SK-N-MC (cell line): ENCODE measurements at places on chromosomes 16 and 17.

DNA sequence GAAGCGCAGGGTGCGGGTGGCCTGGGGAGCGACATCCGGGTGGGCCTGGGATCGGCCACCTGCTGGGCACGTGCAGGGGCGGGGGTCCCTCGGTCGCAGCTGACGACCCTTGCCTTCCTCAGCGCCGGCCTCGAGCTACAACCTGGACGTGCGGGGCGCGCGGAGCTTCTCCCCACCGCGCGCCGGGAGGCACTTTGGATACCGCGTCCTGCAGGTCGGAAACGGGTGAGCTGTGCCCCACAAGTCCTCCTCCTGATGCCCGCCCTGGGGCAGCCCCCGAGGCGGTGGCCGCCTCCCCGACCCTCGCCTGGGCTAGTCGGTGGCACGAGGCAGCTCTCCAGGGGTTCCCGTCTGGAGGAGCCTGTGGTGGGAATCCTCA lies 1.5 kb downstream of the ITGAL start:
- no peak for DNase-seq

DNA sequence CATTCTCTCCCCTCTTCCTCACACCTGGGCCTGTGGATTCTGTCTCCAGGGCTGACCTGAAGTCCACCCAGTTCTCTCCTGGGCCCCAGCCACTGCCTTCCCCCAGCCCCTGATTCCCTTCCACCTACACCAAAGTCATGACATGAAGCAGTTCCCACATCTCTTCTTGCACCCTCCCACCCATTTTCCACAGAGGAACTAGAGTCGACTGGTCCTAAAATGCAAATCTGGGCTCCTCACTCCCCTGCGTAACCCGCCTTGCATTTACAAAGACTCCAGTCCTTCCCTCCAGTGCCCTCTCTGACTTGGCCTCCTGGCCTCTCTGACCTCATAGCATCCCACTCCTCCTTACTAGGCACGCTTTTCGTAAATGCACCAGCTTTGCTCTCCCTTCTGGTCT lies 14.8 kb downstream of the COX6A2 start:
- DNase-seq, result no peak

DNA sequence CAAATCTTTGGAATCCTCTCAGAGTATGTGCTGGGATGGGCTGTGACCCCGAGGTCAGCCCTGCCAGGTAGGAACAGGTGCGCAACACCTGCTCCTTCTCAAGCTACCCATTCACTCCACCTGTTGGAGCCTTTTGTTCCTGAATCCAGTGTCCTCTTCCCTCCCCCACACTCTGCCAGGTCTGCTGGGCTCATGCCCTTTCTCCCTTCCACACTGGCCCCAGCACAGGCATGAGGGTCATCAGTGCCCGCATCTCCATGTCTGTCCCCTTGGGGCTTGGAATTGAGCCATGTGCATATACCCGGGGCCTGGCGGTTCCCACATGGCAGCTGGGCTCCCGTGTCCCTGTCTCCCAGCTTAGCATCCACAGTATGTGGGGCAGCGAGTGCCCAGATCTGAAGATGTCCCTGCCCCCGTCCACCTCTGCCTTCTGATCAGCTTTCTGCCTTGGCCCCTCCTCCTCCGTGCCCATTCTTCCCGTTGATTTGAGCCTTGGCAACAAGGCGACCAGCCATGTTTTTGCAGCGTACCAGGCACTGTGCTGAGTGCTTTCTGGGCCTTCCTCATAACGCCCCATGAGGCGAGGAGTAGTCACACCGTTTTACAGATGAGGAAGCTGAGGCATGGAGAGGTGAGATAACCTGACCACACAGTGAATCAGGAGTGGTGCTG lies 102.2 kb downstream of the RAP1GAP2 start:
- DNase-seq, result no peak

GRCh38 chr16:1167276-1168107 lies 14.6 kb downstream of the CACNA1H start:
- DNase-seq, result peak; percentile 51

DNA sequence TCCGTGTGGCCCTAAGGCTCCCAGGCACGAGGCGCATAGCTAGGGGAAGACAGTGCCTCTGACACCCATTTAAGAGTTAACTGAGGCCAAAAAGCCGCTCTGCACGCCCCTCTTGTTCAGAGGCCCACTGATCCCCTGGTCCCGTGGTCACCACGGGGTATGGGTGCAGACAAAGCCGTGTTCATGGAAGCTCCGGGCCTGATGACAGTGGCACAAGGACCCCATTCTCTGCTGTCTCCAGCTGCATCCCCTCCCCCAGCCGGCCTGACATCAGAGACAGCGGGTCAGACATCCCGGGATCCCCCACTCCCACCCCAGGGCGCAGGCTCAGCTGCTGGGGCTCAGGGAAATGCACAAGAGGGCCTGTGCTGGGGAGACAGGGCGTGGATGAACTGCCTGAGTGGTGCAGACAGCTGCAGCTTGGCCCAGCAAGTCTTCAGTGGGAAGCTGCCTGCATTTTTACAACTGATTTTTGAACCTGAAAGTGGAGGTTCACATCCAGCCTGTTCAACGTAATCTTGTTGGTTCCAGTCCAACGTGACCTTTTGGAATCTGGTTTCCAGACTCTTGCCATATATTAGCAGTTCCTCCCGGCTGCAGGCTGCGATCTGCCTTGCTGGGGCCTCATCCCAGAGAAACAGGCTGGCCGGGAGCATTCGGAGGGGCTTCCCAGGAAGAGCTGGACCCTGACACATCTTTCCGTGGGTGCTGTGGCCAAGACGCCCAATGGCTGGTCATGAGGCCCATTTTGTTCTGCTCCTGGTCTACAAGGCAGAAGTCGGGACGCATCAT lies 9.7 kb upstream of the BAHCC1 start:
- DNase-seq, result no peak

- no peak for DNase-seq
Measured at GRCh38 chr16:963913-964312, 6.9 kb downstream of the LMF1 start.

DNA sequence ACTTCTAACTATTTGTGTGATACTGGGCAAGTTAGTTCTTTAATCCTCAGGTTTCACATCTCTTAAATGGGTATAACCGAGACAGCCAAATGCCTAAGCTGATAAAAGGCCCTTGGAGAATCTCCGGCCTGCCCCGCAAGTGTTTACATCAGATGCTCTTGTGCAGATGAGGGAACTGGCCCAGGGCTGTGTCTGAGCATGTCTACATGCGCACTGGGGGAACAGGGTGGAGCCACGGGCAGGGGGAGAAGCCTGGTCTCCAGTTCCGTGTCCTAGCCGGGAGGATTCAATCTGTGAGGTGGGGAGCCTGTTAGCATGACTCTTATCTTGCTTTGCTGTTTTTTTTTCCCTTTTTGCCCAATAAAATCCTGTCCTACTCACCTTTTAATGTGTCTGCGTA lies 222.9 kb downstream of the CDH8 start:
- DNase-seq, result no peak

DNA sequence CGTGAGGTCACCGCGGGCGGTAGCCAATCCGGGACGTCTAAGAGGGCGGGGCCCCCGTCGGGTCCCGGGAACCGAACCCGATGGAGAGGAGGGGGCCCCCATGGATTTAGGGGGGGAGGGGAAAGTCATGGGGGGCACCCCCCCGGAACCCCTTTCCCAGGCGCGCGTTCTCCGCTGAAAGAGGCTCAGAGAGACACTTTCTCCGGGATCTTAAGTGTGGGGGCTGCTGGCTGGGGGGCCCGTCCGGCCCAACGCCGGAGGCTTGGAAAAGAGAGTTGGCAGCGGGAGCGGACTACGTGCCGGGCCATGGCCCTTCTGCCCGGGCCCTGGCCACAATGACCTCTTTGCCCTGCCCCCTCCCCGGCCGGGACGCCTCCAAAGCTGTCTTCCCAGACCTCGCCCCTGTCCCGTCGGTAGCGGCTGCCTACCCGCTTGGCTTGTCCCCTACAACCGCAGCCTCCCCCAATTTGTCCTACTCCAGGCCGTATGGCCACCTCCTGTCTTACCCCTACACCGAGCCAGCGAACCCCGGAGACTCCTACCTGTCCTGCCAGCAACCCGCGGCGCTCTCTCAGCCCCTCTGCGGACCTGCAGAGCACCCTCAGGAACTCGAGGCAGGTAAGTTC lies at the start of gene DLX4:
Gene DLX4 (plus strand): TSS at position 57 of the 626 bp plus-strand sequence. CDS start 279 bp downstream, at position 336.
- no peak for DNase-seq

DNA sequence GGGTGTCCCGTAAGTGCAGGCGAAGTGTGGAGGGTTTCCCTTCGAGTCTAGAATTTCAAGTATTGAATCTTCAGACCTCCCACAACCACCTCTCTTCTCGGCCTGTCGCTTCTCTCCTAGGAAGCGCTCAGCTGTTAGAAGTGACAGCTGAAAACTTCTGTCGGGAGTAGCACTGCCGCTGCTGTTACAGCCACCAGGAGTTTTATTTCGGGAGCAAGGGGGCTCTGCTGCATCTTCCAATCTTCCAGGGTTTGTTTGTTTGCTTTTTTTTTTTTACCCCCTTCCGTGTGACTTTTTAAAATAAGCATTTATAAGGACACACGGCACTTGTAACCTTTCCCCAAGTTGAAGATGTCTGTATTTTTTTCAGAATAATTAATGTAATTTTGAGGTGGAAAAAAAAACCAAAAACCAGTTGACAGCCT lies 767 bp downstream of the RPS6KB1 start:
- DNase-seq, result no peak

DNA sequence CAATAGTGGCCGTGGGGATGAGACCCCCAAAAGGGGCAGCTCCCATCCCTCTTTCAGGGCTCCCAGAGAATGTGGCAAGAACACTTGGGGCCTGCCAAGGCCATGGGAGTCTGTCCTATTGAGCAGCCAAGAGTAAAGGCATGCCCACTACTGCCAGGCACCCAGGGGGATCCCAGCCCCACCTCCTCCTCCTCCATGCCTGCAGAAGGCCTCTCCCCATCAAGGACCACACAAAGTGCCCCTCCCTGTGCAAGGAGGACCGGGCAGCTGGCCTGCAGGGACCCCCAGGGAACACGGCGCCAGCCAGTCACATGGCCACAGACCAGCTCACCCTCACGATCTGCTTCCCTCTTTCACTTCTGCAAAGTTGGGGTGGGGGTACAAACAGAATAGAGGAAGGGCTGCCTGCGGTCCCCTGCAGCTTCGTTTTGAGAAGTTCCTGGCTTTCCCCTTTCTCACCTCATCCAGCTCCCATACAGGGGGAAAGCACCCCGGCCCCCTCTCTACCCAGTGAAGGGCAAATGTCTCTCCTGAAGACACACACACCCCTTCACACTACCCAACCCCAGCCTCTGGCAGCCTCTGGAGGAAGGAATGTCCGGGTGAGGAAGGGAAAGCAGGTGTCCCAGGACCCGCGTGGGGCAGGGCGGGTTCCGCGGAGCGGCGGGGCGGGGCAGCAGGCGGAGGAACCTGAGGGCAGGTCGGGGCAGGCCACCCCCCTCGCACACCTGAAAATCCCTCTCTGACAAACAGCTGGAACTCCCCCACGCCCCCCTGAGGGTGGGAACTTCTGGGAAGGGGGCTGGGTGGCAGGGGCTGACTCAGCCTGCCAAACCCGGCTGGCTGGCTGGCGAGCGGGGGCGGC lies 2.0 kb downstream of the PPP1R9B start:
- DNase-seq, result no peak

DNA sequence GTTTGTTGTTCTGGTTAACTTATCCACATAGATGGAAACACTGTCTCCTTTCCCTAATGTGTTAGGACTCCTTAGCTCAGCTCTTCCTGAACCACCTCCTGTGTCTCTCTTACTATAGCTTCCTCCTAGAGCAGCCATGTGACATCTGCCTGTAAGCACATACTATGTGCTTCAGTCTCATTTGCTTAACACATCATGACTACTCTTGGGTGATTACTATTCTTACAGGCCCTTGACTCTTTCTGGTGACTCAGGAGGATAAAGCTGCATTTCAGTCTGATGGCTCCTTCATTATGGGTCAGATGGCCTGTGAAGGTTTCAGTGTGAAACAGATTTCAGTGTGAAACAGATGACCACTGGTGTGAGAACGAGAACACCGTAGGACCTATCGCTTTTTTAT lies 320 bp upstream of the KRTAP4-2 start:
- DNase-seq, result no peak

- no peak for DNase-seq
Measured at GRCh38 chr16:80084163-80084562, 456.6 kb upstream of the DYNLRB2 start.

DNA sequence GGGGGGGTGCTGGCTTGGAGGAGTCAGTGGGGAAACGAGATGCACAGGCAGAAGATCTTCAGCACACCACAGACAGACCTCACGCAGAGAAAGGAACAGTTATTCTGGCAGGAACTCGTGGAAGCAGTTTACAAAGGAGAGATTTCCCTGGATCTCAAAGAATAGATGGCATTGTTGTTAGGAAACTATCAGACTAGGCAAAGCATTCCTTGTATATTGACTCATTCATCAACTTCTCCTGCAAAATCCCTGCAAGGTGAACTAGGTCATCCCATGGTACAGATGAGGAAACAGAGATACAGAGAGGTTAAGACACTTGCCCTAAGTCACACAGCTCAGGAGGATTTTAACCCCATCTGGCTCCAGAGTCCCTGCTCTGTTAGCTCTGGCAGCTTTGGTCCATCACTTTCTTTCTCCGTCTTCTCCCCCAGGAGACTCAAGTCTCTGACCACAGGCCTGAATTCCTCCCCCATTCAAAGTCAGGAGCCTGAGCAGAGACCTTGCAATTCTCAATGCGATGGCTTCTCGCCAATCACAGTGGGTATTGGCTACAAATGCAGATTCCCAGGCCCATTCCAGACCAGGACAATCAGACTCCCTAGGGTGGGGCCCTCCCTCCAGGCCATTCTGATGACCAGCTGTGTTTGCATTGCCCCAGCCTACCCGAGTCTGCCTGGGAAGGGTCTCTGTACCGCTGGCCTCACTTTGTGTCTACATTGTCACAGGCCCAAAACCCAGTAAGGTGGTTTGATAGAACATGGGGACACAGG lies 56.4 kb downstream of the LITAF start:
- DNase-seq, result no peak

GRCh38 chr16:70252355-70252988 lies 732 bp upstream of the EXOSC6 start:
- DNase-seq, result no peak

DNA sequence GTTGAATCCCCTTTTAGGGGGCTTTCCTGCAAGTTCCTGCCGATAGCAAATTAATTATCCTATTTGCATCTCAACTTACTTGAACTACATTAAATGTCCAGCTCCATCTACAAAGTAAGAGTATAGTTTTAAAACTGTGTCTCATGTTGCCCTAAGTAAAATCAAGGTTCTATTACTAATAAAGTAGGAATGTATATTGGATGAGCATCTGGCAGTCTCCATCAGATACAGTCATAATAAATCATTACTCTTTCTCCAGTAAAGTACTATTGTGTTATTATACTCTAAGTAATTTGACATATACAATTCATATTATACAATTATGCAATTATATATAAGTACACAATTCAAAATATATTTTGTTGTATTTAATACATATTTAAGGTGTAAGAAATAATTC lies 249.3 kb downstream of the CEP112 start:
- no peak for DNase-seq

GRCh38 chr17:21171309-21171922 lies 42.5 kb downstream of the TMEM11 start:
- no peak for DNase-seq

GRCh38 chr17:31508288-31509094 lies 117.0 kb downstream of the RAB11FIP4 start:
- DNase-seq, result no peak

DNA sequence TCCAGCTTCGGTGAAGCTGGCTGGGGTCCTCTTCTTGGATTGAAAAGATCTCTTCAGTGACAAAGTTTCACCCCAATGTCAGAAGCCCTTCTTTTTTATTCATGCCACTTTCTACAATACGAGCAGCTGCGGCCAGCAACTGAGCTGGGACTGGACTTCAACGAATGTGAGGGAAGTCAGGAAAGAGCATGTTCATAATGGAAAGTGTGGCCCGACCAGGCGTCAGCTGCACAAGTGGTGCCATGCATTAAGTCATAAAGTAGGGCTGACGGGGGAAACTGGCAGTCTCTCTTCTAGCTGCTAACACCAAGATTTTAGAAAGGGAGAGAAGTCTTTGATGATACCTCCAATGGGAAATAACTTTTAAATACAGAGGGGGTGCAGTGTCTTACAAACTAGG lies 192.6 kb downstream of the PARN start:
- no peak for DNase-seq
